ENCODE measurements at places on chromosomes 4 and X. TPM values are rescaled to one million over a fixed set of nuclear protein-coding genes. Genes with fewer than 3 reads are reported as not detected.

DNA sequence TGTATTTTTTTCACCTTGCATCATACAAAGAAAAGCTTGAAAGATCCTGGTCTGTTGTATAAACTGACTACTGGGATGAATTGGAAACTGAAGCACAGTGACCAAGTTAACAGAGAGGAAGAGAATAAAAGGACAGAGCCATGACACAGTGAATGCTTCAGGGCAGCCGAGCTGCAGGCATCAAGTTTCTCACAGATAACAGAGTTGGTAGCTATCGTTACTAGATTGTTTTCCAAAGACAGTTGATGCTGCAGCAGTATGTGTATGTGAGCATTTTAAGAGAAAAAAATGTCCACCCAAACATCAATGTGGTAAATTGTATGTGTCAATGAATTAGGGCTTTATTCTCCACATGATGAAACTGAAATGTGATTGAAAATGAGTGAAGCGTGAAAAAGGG lies 1032.7 kb downstream of the ADGRL3 start:
- no peaks in the 10 kb centered on the region for H3K27me3 ChIP-seq
- no peaks in the 10 kb centered on the region for H3K4me1 ChIP-seq
- no peaks in the 10 kb centered on the region for H3K36me3 ChIP-seq

Gene NPY1R
- total RNA-seq, result not detected

Gene RHOXF2B
- not detected for total RNA-seq

- no peak overlapping the region for H3K27ac ChIP-seq
- no peak overlapping the region for H3K4me3 ChIP-seq
- H3K4me1 ChIP-seq, result peaks cover 3% of the 10 kb centered on the region
Observed at GRCh38 chr4:3252831-3253641, 4.1 kb downstream of the MSANTD1 start.

Gene LRIT3
- 0.23 TPM for total RNA-seq

GRCh38 chrX:152912641-152913040 lies 14.8 kb downstream of the ZNF185 start:
- no peak for DNase-seq
- H3K27me3 ChIP-seq, result no peaks in the 10 kb centered on the region
- no peak overlapping the region for H3K27ac ChIP-seq
- H3K4me3 ChIP-seq, result no peak overlapping the region
- no peaks in the 10 kb centered on the region for H3K36me3 ChIP-seq

GRCh38 chrX:53253293-53254020 lies 27.9 kb downstream of the IQSEC2 start:
- no peak overlapping the region for H3K27ac ChIP-seq
- no peak for DNase-seq
- no peak overlapping the region for H3K4me3 ChIP-seq
- no peaks in the 10 kb centered on the region for H3K4me1 ChIP-seq

Gene GPAT3
- total RNA-seq, result 25.9 TPM

- H3K4me1 ChIP-seq, result no peaks in the 10 kb centered on the region
- no peaks in the 10 kb centered on the region for H3K27me3 ChIP-seq
- H3K27ac ChIP-seq, result no peak overlapping the region
- no peak overlapping the region for H3K4me3 ChIP-seq
- DNase-seq, result no peak
- H3K36me3 ChIP-seq, result no peaks in the 10 kb centered on the region
Observed at GRCh38 chrX:8546715-8547114, 82.1 kb downstream of the VCX3B start.

Gene ITM2A
- total RNA-seq, result 160 TPM

DNA sequence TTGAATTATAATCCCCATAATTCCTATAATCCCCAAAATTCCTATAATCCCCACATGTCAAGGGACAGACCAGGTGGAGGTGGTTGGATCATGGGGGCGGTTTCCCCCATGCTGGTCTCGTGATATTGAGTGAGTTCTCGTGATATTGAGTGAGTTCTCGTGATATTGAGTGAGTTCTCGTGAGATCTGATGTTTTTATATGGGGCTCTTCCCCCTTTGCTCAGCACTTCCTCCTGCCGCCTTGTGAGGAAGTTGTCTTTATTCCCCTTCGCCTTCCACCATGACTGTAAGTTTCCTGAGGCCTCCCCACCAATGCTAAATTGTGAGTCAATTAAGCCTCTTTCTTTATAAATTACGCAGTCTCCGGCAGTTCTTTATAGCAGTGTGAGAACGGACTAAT lies 36.6 kb upstream of the GPR78 start:
- H3K4me3 ChIP-seq, result no peak overlapping the region
- no peaks in the 10 kb centered on the region for H3K27me3 ChIP-seq
- no peaks in the 10 kb centered on the region for H3K36me3 ChIP-seq
- H3K4me1 ChIP-seq, result peaks cover 6% of the 10 kb centered on the region

DNA sequence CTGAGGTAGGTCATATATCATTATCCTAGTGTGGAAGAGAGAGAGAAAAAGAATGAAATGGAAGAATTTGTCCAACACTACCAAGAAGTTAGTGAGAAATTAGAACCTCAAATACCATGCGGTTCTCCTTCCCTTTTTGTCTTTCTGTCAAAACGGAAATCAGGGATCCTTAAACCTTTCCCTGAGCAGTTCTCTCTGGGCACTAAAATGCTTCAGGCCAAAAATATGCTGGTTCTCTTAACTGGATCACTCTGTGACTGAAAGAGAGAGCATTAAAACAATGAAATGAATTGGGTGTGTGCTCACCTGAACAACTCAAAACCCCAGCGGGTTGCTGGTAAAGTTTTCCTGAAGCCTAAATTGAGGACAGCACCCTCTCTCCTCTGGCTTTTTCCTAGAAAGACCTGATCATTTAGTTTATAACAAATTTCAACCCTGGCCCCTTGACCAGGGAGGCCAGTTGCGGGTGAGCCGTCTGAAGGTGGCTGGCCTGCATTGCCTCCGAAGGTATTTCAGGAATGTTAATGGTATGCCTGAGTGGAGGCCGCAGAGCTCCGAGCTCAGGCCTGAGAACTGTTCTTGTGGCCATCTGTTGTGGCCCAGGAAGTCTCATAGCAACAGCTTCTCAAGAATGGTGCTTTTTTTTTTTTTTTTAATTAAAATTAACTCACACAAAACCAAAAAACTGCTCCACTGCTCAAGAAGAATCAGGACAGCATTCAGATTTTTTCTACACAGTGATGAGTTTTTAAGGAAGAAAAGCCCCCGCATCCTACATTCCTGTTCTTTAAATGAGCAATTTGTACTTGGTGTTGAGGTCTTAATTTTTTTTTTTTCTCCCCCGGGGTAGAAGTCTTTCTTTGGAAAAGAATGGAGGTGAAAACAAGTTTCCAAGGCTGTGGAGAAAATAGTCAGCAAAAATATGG lies 155.1 kb downstream of the SHROOM3 start:
- no peaks in the 10 kb centered on the region for H3K4me1 ChIP-seq
- H3K4me3 ChIP-seq, result no peak overlapping the region
- no peaks in the 10 kb centered on the region for H3K36me3 ChIP-seq
- DNase-seq, result no peak

- no peak overlapping the region for H3K4me3 ChIP-seq
- H3K4me1 ChIP-seq, result no peaks in the 10 kb centered on the region
- H3K27me3 ChIP-seq, result no peaks in the 10 kb centered on the region
- no peak overlapping the region for H3K27ac ChIP-seq
- no peak for DNase-seq
Observed at GRCh38 chr4:28378109-28378830, 1517.6 kb downstream of the STIM2 start.

DNA sequence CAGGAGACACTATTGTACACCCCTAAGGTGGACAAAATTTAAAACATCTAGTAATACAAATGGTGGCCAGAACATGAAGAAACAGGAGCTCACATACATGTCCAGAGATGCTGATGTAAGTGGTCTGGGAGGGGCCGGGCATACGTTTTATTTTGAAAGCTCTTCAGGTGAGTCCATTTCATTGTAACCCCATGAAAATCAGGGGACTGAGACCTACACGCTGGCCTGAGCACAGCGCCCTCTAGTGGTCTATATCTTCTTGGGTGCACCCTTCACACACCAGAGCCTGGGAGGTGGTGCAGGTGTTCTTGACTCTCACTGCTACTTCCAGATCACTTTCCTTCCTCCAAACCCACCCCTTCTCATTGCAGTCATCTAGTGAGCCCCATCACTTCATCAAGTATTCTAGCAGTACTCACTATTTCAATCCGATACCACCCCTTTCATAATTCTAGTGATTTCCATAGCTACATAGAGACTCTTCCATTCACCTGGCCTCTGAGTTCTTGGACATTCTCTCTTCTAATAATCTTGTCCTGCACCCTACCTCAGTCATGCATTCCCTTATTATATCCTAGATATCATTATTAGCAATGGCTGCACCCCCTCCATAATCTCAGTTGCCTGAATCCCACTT lies 4.3 kb upstream of the TLR6 start:
- H3K4me3 ChIP-seq, result no peak overlapping the region
- peak; percentile 70 for DNase-seq
- no peaks in the 10 kb centered on the region for H3K36me3 ChIP-seq
- peaks cover 20% of the 10 kb centered on the region for H3K4me1 ChIP-seq
- no peak overlapping the region for H3K27ac ChIP-seq

GRCh38 chrX:20531667-20532066 lies 265.0 kb upstream of the RPS6KA3 start:
- H3K4me1 ChIP-seq, result peaks cover 3% of the 10 kb centered on the region
- no peak overlapping the region for H3K4me3 ChIP-seq
- H3K27me3 ChIP-seq, result peaks cover 56% of the 10 kb centered on the region

- no peak overlapping the region for H3K27ac ChIP-seq
- H3K4me1 ChIP-seq, result no peaks in the 10 kb centered on the region
- no peaks in the 10 kb centered on the region for H3K27me3 ChIP-seq
- no peaks in the 10 kb centered on the region for H3K36me3 ChIP-seq
Observed at GRCh38 chrX:69197690-69198089, 32.4 kb upstream of the PJA1 start.

DNA sequence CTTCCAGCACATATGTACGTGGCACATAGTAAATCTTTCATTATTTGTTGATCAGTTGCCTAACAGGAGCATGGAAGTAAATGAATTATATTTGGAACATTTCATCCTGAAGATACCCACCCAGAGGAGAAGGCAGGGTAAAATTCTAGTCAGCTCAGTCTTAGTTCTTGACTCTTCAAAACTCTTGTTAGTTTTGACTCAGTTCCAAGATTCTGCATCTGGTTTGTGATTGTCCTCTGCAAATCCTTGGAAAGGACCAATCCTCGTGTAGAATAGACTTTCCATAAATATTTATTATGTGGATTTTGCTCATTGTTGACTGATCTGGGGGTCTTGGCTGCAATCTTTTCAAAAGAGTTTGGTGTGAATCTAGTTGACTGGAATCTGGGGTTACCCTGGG lies 257.5 kb upstream of the FAT1 start:
- no peaks in the 10 kb centered on the region for H3K27me3 ChIP-seq

- H3K36me3 ChIP-seq, result no peaks in the 10 kb centered on the region
- no peak overlapping the region for H3K27ac ChIP-seq
- H3K27me3 ChIP-seq, result peaks cover 11% of the 10 kb centered on the region
- H3K4me1 ChIP-seq, result no peaks in the 10 kb centered on the region
Observed at GRCh38 chrX:107420571-107420970, 28.9 kb upstream of the FRMPD3 start.

DNA sequence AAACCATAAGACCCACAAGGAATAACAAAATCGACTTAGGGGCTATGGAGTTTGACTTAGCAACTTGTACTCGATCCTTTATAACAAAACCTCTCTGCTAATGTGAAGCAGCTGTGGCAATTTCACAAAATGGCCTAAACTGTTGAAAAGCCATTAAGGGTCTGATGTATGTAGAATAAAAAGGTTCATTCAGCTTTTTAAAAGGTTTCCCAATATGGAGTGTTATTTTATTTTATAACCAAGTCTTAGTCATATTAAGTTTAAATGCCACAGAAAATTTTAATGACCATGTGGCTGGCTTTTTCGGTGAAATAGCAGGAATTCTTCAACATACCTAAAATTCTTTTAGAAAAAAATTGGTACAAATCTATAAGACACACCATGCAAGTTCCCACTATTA lies 291.8 kb upstream of the HAND2 start:
- no peaks in the 10 kb centered on the region for H3K4me1 ChIP-seq
- H3K36me3 ChIP-seq, result no peaks in the 10 kb centered on the region
- no peak overlapping the region for H3K4me3 ChIP-seq
- H3K27ac ChIP-seq, result no peak overlapping the region
- no peaks in the 10 kb centered on the region for H3K27me3 ChIP-seq

- H3K36me3 ChIP-seq, result no peaks in the 10 kb centered on the region
- DNase-seq, result no peak
- no peak overlapping the region for H3K4me3 ChIP-seq
- H3K27me3 ChIP-seq, result no peaks in the 10 kb centered on the region
- peaks cover 13% of the 10 kb centered on the region for H3K4me1 ChIP-seq
Observed at GRCh38 chrX:130714135-130714534, 188.9 kb downstream of the ENOX2 start.
